Gastroesophageal sphincter (tissue), 4 donors: ENCODE measurements at places on chromosomes 4 and X.

DNA sequence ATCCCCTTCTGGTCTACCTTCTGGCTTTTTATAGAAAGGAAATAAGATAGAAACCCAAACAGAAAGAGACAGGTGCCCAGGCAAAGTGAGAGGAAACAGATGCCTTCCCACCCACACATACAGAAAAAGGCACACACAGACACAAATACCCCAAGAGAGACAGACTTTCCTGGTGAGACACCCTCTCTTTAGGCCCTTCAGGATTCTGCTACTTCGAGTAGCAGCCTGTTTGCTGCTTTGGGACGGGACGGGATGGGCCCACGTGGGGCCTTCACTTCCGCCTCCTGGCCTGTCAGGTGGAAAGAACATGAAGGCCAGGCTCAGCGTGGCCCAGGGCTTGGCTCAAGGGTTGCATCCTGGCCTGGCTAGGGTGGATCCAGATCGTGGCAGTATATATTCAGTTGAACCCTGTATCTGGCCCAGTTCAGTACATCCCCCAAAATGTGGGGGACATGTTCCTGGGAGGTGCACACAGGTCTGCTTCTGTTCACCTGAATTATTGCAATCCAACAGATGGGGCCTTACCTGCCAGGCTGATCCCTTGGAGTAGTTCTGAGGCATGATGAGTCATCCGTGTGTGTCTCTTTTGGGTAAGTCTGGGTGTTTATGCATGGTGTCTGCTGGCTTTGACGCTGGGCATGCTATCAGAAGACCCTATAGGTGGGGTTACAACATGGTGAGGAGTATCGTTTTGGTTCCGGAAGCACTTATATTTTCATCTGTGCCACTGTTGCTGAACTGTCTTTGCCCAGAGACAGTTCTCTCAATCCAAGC lies 2.4 kb downstream of the ZNF275 start:
- no peak for ATAC-seq
- H3K36me3 ChIP-seq: no peaks in the 10 kb centered on the region
- no peaks in the 10 kb centered on the region for H3K27me3 ChIP-seq
- H3K27ac ChIP-seq: no peak overlapping the region
- no peak overlapping the region for H3K4me3 ChIP-seq
- H3K4me1 ChIP-seq: peaks cover 18% of the 10 kb centered on the region

- no peak for ATAC-seq
- no peaks in the 10 kb centered on the region for H3K4me1 ChIP-seq
Observed at GRCh38 chr4:122911588-122911987, 10.8 kb downstream of the NUDT6 start.

DNA sequence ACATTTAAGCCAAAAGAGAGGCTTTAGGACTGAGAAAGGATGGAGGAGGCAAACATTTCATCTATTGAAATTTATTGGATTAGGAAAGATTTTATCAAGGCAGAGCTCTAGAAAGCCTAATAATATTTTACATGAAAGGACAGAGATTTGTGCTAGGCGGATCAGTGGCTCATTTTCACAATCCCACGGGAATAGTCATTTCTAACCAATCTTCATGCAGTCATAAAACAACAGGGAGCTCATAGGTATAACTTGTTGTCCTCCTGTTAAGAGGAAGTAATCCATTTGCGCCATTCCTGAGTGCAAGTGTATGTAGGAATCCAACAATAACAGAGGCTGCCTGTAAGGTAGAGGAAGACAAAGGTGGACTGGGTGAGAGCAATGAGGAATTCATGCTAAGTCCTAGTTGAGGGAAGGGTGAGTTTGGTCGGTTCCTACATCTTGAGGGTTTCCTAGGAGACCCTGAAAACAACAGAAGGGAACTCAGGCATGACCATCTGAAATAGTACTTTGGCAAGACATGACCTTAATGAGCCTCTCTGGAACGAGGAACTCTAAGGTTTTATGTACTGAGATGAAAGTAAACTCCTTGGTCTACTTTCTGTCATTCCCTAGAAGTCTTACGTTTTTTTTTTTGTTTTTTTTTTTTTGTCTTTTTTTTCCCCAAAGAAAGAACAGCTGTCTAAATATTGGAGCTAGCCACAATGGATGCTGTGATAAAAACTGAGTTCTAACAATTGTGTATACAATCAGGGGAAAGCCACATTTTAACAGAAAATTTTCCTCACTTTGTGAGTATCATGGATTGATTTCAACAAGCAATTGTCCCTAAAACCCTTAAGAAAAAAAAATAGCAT lies 89.7 kb downstream of the GEMIN8 start:
- H3K27me3 ChIP-seq: no peaks in the 10 kb centered on the region
- H3K4me1 ChIP-seq: no peaks in the 10 kb centered on the region
- H3K36me3 ChIP-seq: no peaks in the 10 kb centered on the region
- ATAC-seq: no peak
- H3K4me3 ChIP-seq: no peak overlapping the region

GRCh38 chrX:23826216-23826615 lies 43.2 kb downstream of the SAT1 start:
- H3K36me3 ChIP-seq: no peaks in the 10 kb centered on the region
- H3K4me3 ChIP-seq: no peak overlapping the region
- no peak overlapping the region for H3K27ac ChIP-seq
- no peaks in the 10 kb centered on the region for H3K27me3 ChIP-seq
- no peaks in the 10 kb centered on the region for H3K4me1 ChIP-seq
- no peak for ATAC-seq

GRCh38 chrX:97909245-97909644 lies 1025.5 kb downstream of the RPA4 start:
- H3K4me1 ChIP-seq: no peaks in the 10 kb centered on the region
- H3K27me3 ChIP-seq: no peaks in the 10 kb centered on the region
- no peak overlapping the region for H3K4me3 ChIP-seq
- no peaks in the 10 kb centered on the region for H3K36me3 ChIP-seq
- no peak for ATAC-seq
